ENCODE measurements at places on chromosomes 3 and 15. TPM values are rescaled to one million over a fixed set of nuclear protein-coding genes. Genes with fewer than 3 reads are reported as not detected.

STRA6 gene
- total RNA-seq: not detected

RBP2 gene
- total RNA-seq: not detected

WDR76 gene
- total RNA-seq: 5.9 TPM

MESP2 gene
- 1.3 TPM for total RNA-seq

AAGAB gene
- total RNA-seq: 28.2 TPM

VEPH1 gene
- 25.2 TPM for total RNA-seq

DPP8 gene
- total RNA-seq: 20.8 TPM

Data from cardiac ventricle fibroblast (primary cell).